ENCODE measurements at places on chromosomes 16 and 17. TPM values are rescaled to one million over a fixed set of nuclear protein-coding genes. Genes with fewer than 3 reads are reported as not detected.

CD300E gene
- not detected for polyA plus RNA-seq

CCNF gene
- 3.8 TPM for polyA plus RNA-seq

DNA sequence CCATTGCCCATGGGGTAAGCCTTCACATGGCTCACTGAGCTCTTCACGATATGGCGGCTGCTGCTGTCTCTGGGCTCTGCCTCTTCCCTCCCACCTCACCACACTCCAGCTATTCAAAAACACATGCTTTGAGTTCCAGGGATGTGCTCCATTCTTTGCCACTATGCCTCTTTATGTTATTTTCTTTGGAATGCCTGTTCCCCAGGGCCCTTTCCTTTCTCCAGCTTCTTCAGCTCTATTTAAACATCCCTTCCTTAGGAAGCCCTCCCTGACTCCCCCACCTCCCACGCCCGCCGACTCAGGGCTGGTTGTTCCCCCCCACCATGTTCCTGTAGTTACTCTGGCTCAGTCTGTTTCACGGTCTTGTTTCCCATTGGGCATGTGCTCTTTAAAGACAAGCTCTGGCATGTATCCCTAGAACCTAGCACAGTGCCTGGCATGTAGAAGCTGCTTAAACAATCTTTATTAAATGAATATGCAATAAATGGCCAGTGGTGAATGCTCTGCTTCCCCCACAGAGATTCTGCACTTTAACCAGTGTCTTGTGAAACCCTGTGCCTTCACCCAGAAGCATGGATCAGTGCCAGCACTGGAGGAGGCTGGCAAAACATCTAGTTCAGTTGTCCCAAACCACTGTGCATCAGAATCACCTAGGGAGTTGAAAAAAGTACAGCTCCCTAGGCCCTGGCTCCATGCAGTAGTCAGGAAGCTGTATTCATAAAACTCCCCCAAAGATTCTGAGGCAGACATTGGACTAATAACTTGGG lies 6.9 kb downstream of the MYCBPAP start:
- H3K4me1 ChIP-seq: no peaks in the 10 kb centered on the region
- no peak overlapping the region for H3K4me3 ChIP-seq
- H3K36me3 ChIP-seq: no peaks in the 10 kb centered on the region
- no peak for DNase-seq

DNA sequence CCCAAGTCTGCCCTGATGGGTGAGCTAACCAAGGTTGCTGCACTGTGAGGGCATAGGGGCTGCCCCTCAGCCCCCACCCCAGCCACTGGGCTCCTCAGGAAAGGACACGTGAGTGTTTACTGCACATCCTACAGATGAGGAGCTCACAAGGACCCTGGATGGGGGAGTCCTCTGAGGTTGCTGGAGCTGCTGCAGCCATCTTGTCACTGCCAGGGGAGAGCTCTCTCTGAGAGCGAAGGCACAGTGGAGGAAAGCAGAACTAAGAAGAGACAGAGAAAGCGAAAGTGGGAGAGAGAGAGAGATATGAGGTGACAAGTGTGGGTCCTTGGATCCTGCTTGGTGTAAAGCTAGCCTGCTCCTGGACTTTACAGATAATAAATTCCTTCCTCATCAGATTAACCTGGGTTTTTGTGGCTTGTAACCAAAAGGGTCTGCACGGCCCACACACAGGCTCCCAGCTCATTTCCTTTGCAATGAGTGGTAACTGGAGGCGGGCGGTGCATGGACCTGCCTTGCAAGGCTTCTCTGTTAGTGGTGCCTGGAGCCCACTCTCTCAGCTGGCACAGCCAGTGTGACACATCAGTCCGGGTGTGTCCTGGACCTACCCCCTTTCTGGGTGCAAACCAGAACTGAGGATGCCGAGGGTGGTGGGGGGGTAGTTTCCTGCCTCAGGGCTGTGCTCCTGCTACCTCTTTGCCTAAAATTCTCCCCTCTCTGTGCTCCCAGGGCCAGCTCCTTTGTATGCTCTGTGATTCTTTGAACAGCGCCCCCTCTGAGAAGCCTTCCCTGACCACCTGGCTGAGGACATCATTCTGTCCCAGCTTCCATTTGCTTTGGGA lies 14.2 kb downstream of the SNX20 start:
- no peaks in the 10 kb centered on the region for H3K36me3 ChIP-seq
- DNase-seq: no peak
- H3K27me3 ChIP-seq: no peaks in the 10 kb centered on the region
- no peak overlapping the region for H3K4me3 ChIP-seq

DNA sequence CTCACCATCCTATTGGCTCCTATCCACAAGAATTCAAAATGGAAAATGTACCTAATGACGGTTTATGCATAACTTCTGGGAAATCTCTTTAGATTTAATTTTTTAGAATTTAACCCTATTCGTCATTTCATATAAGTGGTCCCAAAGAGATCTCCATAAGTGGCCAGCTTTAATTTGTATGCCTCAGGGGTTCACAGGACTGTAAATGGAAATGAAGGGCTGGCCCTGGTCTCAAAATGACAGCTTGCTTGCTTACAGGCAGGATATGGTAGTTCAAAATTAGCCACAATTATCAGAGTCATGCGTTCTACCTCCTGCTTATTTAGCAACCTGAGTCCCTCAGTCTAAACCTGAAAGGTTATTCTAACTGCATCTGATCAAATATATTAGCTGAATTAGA lies 6.6 kb upstream of the NACA2 start:
- no peak overlapping the region for H3K27ac ChIP-seq
- DNase-seq: peak; percentile 42
- H3K36me3 ChIP-seq: no peaks in the 10 kb centered on the region
- H3K4me3 ChIP-seq: no peak overlapping the region
- H3K27me3 ChIP-seq: no peaks in the 10 kb centered on the region

GRCh38 chr17:41692722-41693521 lies 4.2 kb downstream of the EIF1 start:
- DNase-seq: no peak
- H3K4me1 ChIP-seq: peaks cover 12% of the 10 kb centered on the region
- H3K4me3 ChIP-seq: no peak overlapping the region
- no peaks in the 10 kb centered on the region for H3K27me3 ChIP-seq
- peaks cover 38% of the 10 kb centered on the region for H3K36me3 ChIP-seq

GRCh38 chr16:46871597-46871996 lies 12.6 kb upstream of the GPT2 start:
- no peak overlapping the region for H3K4me3 ChIP-seq
- DNase-seq: no peak
- no peaks in the 10 kb centered on the region for H3K36me3 ChIP-seq
- H3K4me1 ChIP-seq: no peaks in the 10 kb centered on the region
- H3K27me3 ChIP-seq: no peaks in the 10 kb centered on the region

GRCh38 chr17:79078476-79079190 lies 4.0 kb downstream of the ENGASE start:
- H3K27me3 ChIP-seq: no peaks in the 10 kb centered on the region
- peaks cover 21% of the 10 kb centered on the region for H3K4me1 ChIP-seq
- peak; percentile 26 for DNase-seq
- H3K36me3 ChIP-seq: peaks cover 5% of the 10 kb centered on the region
- no peak overlapping the region for H3K27ac ChIP-seq

DNA sequence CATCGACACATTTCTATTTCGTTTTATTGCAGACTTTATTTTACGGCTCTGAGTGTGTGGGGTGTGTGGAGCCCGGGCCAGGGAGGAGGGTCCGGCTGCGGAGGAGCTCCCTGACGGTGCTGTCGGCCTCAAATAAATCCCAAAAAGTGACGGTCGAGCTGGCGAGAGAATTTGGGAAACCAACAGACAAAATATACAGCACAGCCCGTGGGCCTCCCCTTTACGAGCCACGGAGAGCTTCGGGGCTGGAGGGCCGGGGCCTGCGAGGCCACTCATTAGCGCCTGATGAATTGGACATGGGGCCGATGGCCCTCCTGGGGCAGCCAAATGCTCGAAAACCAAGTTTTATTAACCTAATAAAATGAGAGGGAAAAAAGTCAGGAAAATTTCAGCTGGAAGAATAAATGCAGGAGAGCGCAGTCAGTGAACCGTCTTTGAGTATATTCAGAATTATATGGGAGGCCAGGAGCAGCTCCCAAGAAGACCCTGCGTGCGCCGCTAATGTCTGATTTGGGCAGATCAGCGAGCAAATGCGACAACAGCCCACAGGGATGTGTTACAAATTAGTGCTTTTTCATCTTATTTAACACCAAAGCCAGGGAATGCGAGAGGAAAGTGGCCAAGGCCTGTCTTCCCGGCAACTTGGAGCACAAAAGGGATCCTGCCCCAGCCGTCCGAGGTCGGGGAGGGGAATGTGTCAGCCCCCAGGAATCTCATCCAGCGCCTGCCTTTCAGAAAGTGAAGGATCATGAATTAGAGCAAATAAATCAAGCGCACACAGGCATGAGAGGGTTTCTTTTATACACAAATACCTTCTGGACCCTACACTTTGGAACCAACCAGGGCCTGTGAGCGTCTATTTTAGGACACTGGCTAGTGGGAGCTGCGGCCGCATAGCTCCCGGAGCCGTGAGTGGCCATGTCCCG lies 249.1 kb downstream of the C16orf95 start:
- H3K27ac ChIP-seq: no peak overlapping the region
- H3K4me3 ChIP-seq: no peak overlapping the region
- no peak for DNase-seq
- H3K36me3 ChIP-seq: no peaks in the 10 kb centered on the region
